MM.1S (cell line): ENCODE measurements at places on chromosomes 2 and 18.

GRCh38 chr2:228447266-228447915 lies 265.9 kb upstream of the SPHKAP start:
- DNase-seq = no peak

DNA sequence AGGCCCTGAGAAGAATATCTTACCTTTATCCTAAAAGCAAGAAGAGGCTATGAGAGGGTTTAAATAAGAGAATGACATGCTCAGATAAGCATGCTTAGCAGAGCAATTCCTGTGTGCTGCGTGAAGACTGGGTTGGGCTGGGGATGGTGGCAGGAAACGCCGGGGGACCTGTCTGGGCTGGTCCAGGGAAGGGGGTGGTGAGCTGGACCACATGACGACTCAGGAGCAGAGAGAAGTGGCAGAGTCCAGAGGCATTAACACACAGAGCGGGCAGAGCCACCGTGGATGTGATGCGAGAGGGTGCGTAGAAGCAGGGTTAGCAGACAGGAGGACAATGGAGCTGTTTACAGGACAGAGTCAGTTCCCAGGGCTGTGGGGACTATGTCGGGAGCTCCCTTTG lies 84.5 kb downstream of the ZBTB7C start:
- DNase-seq = no peak

DNA sequence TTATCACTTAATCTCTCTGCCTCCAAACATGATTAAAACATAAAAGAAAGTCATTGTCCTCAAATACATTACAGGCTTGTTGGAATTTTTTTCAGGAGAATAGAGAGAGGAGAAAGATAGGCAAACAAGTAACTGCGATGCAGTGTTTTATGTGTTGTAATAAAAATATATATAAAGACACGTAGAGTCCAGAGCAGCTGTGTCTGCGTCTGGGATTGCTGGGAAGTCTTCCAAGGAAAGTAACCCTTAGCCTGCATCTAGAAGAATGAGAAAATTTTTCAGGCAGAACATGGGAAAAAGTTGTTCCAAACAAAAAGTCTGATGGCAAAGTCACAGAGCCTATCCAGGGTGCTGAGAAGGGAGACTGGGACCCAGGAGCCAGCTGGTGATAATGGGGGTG lies 91.8 kb upstream of the ST6GAL2 start:
- DNase-seq = no peak

- DNase-seq = no peak
Observed at GRCh38 chr2:216206821-216207220, 97.7 kb downstream of the XRCC5 start.
